Small intestine (tissue), 16 donors: ENCODE measurements at places on chromosomes 6 and 20. TPM values are rescaled to one million over a fixed set of nuclear protein-coding genes. Genes with fewer than 3 reads are reported as not detected.

DNA sequence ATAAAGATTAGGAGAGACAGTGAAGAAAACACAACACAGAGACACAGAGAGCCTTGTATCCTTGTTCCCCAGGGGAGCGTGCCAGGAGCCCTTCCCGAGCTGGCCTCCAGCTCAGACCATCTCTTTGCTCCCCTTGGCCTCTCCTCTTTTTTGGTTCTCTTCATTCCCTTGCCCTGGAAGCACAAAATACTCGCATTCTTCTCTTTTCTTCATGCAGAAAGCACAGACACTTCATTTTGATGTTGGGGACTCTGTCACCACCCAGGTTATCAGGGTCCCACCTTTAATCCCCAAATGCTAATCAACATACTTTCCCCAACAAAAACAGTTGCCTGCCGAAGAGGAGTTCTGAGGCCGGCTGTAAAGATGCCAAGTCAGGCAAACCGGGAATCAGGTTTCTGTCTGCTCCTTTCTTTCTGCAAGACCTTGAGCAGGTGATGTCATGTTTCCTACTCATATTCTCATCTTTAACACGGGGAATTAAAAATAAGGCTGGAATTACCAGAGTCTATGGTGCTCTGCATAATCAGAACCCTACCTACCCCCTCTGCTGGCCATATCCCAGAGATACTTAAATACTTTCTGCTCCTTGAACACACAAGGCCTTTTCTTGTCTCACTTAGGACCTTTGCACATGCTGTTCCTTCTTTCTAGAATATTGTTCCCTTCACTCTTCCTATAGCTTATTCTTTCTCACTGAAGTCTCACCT lies 21.7 kb downstream of the TGM6 start:
- no peak overlapping the region for H3K27ac ChIP-seq
- no peaks in the 10 kb centered on the region for H3K36me3 ChIP-seq

- H3K4me3 ChIP-seq: no peak overlapping the region
- no peak for DNase-seq
- H3K36me3 ChIP-seq: no peaks in the 10 kb centered on the region
- no peaks in the 10 kb centered on the region for H3K27me3 ChIP-seq
- no peak overlapping the region for H3K27ac ChIP-seq
Measured at GRCh38 chr20:4905613-4906012, 95.7 kb downstream of the SLC23A2 start.

- no peak overlapping the region for H3K27ac ChIP-seq
- no peak overlapping the region for H3K4me3 ChIP-seq
- no peaks in the 10 kb centered on the region for H3K36me3 ChIP-seq
- no peaks in the 10 kb centered on the region for H3K4me1 ChIP-seq
Measured at GRCh38 chr20:19008497-19008896, 194.9 kb downstream of the SCP2D1 start.

DNA sequence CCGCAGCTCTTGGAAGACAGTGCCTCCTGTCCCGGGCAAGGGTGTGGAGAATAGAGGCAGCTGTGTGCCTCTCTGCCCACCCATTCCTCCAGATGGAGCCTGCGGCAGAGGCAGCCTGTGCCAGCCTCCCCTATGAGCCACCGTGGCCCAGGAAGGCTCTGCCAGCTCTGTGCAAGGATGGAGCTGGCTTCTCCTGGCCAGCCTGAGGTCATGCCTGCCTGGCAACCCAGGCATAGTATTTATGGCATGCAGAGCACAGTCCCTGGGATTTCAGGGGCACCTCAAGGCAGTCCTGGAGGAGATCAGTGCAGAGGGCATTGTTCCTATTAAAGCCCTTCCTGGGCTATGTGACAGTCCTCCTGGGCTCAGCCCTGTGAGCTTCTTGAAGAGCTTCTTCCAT lies 1.5 kb downstream of the EPB41L1 start:
- no peak for DNase-seq
- H3K36me3 ChIP-seq: no peaks in the 10 kb centered on the region
- no peak overlapping the region for H3K4me3 ChIP-seq

Gene TNF
- polyA plus RNA-seq: 0.45 TPM

DNA sequence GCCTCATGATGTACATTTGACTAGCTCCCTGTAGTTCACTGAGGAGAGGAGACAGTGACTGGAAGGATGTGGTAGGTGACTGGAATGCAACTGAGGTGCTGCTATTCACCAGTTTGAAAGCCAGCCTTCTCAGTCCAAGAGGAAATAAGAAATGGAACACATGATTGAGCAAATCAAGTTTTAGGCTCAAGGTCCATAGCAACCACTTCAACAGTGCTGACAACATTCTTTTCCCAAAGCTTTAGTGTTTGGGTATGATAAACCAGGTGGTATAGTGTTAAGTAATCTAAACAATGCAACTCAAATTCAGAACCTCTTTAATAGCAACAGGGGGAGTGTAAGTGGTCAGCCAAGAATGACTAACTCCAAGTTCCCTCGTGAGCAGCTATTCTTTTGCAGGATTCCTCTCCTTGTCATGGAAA lies 9.2 kb downstream of the ZHX3 start:
- peaks cover 2% of the 10 kb centered on the region for H3K36me3 ChIP-seq
- H3K27me3 ChIP-seq: no peaks in the 10 kb centered on the region
- H3K27ac ChIP-seq: no peak overlapping the region

Gene MOXD1
- polyA plus RNA-seq: 5.3 TPM

Gene IL17F
- polyA plus RNA-seq: not detected

DNA sequence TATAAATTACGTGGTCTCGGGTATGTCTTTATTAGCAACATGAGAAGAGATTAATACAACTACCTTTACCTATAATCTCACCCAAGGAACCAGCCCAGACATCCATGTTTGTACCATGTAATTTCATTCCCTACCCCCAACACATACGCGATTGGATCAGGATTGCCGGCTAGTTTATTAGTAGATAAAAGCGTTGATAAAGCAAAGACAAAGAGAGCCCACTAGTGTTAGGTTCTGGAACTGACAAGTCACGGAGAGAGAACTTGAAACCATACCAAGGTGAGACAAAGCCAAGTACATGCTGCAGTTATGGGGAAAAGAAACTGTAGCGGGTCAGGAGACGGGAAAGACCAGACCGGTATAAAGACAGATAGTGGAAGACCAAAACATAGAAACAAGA lies 37.4 kb upstream of the FAM135A start:
- H3K27me3 ChIP-seq: no peaks in the 10 kb centered on the region
- no peak overlapping the region for H3K27ac ChIP-seq
- no peak for DNase-seq
- H3K4me3 ChIP-seq: no peak overlapping the region
- peaks cover 15% of the 10 kb centered on the region for H3K4me1 ChIP-seq
- H3K36me3 ChIP-seq: no peaks in the 10 kb centered on the region

- H3K36me3 ChIP-seq: no peaks in the 10 kb centered on the region
- no peaks in the 10 kb centered on the region for H3K27me3 ChIP-seq
- H3K4me3 ChIP-seq: no peak overlapping the region
- H3K27ac ChIP-seq: no peak overlapping the region
- H3K4me1 ChIP-seq: no peaks in the 10 kb centered on the region
- no peak for DNase-seq
Measured at GRCh38 chr6:44193307-44193910, 23.3 kb upstream of the MYMX start.

- no peaks in the 10 kb centered on the region for H3K27me3 ChIP-seq
- no peaks in the 10 kb centered on the region for H3K36me3 ChIP-seq
- H3K27ac ChIP-seq: no peak overlapping the region
- H3K4me3 ChIP-seq: no peak overlapping the region
Measured at GRCh38 chr6:89281779-89282246, 33.3 kb downstream of the GABRR2 start.

DNA sequence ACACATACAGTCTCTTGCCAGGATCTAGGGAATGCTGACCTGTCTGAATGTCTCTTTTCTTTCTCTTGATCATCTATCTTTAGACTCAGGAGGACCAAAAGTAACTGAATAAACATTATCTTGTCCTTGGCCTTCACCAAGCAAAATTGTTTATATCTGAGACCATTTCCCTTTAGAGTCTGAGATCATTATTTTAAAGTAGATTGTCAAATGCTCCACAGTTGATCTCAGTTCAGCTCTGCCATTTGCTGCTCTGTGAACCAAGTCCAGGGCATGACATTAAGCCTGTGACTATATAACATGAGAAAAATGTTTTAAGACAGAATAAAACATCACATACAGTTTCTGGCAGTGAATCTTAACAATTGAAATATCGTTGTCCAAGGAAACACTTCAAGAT lies 148.3 kb upstream of the NRSN1 start:
- H3K36me3 ChIP-seq: no peaks in the 10 kb centered on the region
- no peak overlapping the region for H3K27ac ChIP-seq
- H3K4me1 ChIP-seq: no peaks in the 10 kb centered on the region
- no peak overlapping the region for H3K4me3 ChIP-seq

DNA sequence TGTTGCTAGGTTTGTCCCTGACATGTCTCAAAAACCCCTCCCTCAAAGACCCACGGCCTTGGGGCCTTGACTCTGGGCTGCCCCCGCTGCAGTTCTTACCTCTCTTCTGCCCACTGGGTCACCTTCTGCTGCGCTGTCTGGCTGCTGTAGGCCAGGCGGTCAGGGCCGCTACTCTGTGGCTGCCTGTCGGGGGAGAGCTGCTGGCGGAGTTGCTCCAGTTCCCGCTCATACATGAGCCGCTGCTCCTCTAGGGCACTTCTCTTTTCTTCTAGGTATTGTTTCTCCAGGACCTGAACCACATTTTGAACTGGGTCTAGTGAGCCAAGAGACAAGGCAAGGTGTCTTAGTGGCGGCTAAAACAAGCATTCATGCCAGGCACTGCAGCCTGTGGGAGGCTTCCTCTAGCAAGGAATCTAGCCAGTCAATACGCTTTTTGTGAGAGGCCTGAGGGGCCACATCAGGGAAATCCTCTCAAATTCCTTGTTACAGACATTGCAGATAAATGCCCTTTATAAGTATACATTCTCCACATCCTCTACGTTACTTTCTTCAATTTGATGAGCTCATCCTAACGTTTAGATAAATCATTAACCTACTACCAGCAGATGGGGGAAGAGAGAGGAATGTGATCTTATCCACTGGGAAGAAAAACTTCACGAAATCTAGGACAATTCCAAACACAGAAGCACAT lies 110.3 kb upstream of the NUP153 start:
- no peaks in the 10 kb centered on the region for H3K4me1 ChIP-seq
- H3K27ac ChIP-seq: no peak overlapping the region
- H3K4me3 ChIP-seq: no peak overlapping the region

Gene SRMS
- not detected for polyA plus RNA-seq

DNA sequence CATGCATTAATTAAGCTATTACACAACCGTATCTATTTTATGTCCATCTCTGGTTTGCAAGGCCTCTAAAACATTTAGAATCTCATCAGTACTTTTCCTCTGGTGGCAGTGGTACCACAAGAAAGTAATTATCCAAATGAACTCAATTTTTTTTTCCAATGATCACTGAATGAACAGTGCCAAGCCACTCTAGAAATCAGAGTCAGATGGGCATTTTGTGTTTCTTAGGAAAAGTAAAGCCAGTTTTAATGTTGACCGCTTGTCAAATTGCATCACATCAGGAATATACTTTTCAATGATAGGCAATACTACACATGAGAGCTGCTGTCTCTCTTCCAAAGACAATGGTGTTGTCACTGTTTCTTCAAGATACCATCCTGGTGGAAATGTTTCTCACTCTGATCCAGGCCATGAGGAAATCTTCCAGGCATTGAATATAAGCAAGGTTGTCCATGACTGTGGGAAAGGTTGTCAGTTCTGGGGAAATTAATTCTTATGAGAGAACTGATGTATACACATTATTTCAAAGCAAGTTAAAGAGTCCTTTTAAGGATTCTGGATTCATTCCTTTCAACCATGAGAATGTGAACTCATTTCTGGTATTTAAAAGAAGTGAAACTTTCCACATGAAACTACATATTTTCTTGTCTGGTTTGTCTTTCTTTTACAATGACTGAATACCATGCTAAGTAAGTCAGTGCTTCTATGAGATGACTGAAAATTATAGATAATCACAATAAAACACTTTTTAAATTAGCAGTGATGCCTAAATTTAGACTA lies 108.8 kb upstream of the TCF21 start:
- H3K4me1 ChIP-seq: no peaks in the 10 kb centered on the region
- H3K36me3 ChIP-seq: no peaks in the 10 kb centered on the region
- DNase-seq: no peak

DNA sequence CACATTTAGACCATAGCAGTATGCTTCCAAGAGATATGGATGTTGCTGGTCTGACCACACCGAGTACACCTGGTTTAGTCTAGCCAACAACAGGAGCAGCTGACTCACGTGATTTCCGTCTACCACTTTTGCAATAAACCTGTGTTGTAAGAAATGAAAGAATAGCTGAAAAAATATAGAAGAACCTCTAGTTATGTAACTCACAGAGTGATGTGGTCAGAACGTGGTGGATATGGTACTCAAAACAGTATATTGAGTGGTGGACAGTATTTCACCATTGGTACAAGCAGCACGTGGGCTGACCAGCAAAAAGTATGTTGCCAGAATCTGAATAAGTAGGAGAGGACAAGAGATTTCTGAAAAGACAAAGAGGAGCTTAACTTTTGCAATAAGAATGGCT lies 226.9 kb downstream of the TBC1D7 start:
- DNase-seq: no peak
- H3K4me1 ChIP-seq: no peaks in the 10 kb centered on the region
- no peak overlapping the region for H3K27ac ChIP-seq
- no peaks in the 10 kb centered on the region for H3K27me3 ChIP-seq
- H3K4me3 ChIP-seq: no peak overlapping the region

GRCh38 chr6:119443993-119444641 lies 94.6 kb upstream of the MAN1A1 start:
- H3K4me1 ChIP-seq: no peaks in the 10 kb centered on the region
- no peaks in the 10 kb centered on the region for H3K36me3 ChIP-seq

Gene MAS1
- not detected for polyA plus RNA-seq

Gene BMP7
- polyA plus RNA-seq: 0.92 TPM

Gene JPH2
- polyA plus RNA-seq: 0.81 TPM

Gene ZNF391
- polyA plus RNA-seq: not detected

Gene FAM83D
- 6.5 TPM for polyA plus RNA-seq

GRCh38 chr20:21682521-21682954 lies 22.9 kb upstream of the PAX1 start:
- H3K4me1 ChIP-seq: no peaks in the 10 kb centered on the region
- H3K4me3 ChIP-seq: no peak overlapping the region
- no peaks in the 10 kb centered on the region for H3K36me3 ChIP-seq
- H3K27ac ChIP-seq: no peak overlapping the region

DNA sequence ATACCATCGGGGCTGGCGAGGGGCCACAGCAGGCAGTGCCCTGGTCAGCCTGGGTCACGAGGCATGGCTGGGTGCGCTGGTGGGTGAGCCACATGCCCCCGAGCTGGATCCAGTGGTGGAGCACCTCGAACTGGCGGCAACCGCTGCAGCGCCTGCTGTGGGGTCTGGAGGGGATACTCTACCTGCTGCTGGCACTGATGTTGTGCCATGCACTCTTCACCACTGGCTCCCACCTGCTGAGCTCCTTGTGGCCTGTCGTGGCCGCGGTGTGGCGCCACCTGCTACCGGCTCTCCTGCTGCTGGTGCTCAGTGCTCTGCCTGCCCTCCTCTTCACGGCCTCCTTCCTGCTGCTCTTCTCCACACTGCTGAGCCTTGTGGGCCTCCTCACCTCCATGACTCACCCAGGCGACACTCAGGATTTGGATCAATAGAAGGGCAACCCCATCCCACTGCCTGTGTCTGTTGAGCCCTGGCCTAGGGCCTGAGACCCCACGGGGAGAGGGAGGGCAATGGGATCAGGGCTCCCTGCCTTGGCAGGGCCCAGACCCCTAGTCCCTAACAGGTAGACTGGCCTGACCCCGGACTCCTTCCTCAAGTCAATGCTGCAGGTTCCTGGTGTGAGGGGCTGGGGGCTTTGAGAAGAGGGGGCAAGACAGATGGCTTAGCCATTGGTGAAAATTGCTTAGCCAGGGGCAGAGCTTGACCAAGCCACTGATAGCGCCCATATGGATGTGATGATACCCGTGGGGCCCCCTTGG lies 598 bp downstream of the TMEM239 start:
- H3K4me3 ChIP-seq: no peak overlapping the region
- H3K27ac ChIP-seq: no peak overlapping the region
- DNase-seq: no peak
- H3K36me3 ChIP-seq: no peaks in the 10 kb centered on the region
- H3K27me3 ChIP-seq: peaks cover 9% of the 10 kb centered on the region
